NCI-H1417 treated with DMSO at 0.1 percent for 48 hours (cell line): ENCODE measurements at places on chromosomes 1 and 21.

DNA sequence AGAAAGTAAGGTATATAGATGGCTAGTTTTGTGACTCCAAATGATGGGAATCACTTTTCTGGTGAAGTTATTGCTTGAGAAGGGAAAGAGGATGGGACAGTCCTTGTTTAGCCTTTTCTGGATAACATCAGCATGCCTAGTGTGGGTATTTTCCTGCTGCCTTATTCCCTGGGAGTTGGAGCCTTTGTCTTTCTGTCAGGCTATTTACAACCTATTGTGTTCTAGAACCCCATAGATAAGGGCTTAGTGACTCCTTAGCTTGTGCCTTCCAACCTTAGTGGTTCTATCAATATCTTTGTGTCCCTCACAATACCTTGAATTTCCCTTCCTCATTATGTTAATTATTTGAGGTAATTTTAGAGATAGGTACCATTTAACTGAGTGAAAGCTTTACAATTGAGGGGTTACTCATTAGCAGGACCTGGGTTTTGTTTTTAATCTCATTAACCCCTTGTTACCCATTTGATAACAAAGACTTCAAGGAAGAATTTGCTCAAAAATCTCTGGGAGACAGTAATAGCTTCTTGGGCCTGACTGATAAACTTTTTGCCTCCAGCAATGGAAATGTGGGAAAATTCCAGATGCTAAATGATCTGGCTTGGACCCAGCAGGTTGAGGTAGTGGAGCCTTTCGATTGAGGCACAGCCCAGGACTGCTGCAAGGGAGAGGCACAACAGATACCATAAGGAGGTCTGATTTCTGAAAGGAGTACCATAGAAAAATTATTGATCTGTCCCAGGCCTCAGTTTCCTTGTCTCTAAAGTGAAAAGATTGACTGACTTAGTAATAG, 49.0 kb downstream of the CACHD1 start:
- no peak for DNase-seq

- DNase-seq = no peak
Observed at GRCh38 chr1:201185527-201186128, 5.0 kb upstream of the IGFN1 start.

DNA sequence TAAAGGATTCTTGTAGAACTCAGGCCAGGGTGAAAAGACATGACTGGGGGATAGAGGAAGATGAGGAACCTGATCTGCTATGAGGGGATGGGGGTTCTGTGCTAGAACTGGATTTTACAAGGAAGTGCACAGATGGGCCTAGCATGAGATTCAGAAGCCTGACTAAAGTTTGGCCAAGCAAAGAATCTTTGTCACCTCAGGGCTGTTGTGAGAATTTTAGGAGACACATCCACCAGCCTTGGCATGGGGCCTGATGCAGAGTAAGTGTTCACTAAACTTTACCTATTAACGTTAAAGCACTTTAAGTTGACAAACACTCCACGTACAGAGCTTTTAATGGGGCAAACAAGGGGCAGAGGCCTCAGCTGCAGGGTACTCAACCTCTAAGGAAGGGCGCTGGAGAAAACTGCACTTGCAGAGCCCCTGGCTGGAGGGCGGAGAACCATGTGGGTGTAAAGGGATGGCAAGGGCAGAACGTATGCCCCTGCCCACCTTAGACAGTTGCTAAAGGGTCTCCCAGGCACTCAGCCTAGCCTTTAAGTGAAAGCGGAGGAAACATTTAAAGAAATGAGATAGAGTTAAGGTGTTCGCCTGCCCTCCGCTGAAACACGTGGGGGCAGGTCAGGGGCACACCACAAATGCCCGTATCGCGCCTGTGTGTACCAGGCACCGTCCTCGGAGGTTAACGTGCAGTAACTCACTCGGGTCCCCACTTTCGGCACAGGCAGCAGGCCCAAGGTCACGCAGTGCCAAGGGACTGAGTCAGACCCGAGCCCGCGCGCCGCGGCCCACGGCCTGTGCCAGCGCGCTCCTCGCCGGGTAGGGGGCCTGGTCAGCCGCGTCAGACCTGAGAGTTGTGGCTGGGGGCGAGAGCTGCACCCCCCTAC, 990 bp upstream of the MRPS6 start:
- no peak for DNase-seq

- no peak for DNase-seq
Observed at GRCh38 chr1:1080951-1081310, 6.8 kb upstream of the RNF223 start.

DNA sequence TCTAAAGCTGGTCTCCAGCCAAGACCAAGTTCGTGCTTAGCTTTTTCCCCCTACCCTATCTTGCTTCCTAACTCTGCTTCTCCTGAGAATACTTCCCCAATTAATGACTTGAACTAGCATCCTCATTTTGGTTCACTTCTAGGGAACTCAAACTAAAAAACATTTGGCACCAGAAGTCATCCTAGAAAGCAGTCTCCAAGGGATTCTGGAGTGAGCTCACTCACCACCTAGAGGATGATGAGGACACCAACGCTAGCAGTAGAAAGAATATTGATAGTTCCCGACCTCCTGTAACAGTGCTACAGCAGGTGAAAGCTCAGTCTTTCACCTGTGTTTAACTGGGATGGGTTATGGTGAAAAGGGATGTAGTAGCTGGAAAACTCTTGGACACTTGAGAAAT, 4.7 kb upstream of the PSMB2 start:
- no peak for DNase-seq

- no peak for DNase-seq
Observed at GRCh38 chr1:116824631-116825206, 70.5 kb downstream of the CD2 start.

DNA sequence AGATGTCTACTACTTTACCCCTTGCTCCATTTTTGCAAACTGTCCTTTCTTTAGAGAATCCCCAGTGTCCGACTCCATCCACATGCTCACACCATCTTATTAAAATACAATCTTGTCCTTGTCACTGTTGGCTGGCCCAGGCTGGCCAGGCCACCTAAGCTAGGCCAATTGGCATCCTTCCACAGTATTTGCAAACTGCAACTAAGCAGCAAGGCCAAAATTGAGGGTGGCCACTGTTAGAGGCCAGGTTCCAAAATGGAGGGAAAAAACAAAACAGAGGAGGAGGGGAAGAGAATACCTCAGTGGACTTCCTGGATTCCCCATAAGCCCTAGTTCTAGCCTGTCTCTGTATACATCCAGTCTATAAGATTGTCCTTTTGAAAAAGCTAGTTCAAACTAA, 4.3 kb downstream of the FAM89A start:
- no peak for DNase-seq

DNA sequence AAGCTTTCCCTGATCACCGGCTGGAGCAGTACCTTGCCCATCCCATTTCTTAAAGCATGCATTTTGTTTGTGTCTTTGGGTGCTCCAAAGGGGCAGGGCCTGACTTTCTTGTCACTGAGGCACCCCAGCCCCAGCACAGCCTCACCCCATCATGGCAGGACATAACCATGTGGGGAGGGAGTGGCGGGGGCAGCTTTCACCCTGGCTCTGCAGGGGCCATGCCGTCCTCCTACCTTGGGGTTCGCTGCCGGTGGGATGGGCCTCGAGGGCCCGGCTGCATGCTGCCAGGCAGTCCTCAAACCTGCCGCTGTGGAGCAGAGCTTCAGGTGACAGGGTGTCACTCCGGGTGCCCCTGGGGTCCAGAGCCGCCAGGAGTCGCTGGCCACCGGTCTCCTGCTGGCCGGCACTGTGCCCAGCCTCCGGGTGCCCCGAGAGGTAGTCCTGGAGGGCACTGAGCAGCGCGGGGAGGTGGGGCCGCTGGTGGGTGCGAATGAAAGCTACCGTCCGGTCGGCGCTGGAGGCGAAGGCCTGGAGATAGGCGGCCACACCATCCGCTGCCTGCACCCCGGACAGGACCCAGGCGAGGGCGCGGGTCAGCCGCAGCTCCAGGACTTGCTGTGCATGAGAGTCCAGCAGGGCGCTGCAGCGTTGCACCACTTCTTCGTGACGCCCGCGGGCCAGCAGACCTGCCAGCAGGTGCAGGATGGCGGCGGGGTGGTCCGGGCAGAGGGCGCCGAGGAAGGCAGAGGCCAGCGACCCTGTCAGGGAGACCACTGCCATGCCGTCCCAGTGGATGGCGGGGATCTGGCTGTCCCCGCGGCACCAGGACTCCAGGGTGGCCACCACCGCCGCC, 1.5 kb downstream of the TTC34 start:
- DNase-seq = no peak

DNA sequence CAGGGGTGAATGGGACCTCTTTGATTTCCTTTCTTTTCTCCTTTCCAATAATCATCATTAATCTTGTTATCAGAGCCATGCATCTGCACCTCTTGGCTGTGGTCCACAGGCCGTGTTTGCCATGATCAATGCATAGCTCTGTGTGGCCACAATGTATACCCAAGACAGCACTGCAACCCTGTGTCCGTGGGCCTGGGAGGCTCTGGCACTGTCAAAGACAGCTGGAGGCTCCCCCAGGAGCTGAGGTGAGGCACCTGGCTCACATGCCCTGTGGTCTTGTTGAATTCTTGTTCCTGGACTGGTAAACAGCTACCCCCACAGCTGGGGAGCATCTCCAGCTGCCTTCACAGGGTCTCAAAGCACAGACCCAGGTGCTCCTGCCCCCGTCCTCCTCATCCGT, 67.2 kb upstream of the SELENON start:
- no peak for DNase-seq

DNA sequence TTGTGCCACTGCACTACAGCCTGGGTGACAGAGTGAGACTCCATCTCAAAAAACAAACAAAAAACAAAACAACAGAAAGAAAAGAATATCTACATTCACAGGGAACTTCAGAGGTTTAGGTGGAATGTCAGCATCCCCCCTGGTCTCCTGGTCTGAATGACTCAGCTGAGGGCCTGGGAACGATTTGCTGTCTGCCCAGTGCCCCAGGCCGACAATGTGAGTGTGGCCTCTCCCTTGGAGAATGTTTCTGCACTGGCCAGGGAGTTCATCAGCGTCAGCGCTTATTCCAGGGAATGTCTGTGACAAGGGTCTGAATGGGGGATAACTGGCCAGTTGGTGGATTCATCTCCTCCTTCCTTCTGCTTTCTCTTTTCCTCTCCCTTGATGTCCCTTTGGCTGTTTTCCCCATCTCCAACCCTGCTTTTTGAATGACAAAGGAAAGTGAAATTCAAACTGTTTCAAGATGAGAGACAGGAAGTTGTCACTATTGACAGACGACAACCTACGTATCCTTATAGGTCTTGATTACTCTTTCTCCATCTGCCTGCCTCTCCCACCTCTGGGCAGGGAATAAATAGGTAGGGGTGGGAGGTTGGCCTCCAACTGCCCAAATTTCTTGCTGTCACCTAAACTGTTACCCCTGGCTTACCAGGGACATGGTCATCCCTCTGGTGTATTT, 213.1 kb downstream of the HHAT start:
- no peak for DNase-seq

- no peak for DNase-seq
Observed at GRCh38 chr1:109131800-109132199, 17.9 kb downstream of the ELAPOR1 start.

DNA sequence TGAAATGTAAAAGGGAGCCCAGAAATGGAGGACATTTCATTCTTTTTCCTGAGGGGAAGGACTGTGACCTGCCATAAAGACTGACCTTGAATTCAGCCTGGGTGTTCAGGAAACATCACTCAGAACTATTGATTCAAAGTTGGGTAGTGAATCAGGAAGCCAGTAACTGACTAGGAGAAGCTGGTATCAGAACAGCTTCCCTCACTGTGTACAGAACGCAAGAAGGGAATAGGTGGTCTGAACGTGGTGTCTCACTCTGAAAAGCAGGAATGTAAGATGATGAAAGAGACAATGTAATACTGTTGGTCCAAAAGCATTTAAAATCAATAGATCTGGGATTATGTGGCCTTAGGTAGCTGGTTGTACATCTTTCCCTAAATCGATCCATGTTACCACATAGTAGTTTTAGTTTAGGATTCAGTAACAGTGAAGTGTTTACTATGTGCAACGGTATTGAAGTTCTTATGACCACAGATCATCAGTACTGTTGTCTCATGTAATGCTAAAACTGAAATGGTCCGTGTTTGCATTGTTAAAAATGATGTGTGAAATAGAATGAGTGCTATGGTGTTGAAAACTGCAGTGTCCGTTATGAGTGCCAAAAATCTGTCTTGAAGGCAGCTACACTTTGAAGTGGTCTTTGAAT, 2.9 kb downstream of the RGS2 start:
- DNase-seq = no peak

DNA sequence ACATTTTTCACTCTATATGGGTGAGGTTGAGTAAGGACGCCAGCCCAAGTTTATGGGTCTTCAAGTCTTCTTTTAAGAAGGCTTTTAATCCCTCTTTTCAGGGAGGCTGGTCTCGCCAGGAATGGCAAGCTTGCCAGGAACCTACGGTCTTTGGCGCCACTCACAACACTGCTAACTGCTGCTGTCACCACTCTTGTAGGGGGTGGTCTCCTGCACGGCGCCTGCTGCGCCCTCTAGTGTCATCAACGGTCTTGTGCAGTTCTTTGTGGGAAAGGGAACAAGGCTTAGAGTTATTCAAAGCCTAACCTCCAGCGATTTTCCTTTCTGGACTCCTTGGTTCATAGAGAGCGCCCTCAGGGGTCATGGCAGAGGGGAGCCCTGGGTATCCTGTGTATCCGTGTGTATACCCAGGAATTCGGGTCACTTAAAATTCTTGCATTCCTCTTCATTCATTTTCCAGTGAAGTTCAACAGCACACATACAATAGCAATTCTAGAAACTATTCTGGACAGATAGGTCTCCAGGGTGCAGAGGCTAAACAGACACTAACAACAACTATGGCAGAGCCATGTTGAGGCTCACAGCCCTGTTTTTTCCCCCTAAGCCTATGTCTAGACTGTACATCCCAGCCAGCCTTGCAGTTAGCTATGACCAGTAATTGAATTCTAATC, 392.8 kb upstream of the CAMK1G start:
- no peak for DNase-seq
